Activated effector memory CD4-positive, alpha-beta T cell treated with Interleukin-2 at 50 U/mL for 16 hours (primary cell): ENCODE measurements at places on chromosomes 16 and 17.

DNA sequence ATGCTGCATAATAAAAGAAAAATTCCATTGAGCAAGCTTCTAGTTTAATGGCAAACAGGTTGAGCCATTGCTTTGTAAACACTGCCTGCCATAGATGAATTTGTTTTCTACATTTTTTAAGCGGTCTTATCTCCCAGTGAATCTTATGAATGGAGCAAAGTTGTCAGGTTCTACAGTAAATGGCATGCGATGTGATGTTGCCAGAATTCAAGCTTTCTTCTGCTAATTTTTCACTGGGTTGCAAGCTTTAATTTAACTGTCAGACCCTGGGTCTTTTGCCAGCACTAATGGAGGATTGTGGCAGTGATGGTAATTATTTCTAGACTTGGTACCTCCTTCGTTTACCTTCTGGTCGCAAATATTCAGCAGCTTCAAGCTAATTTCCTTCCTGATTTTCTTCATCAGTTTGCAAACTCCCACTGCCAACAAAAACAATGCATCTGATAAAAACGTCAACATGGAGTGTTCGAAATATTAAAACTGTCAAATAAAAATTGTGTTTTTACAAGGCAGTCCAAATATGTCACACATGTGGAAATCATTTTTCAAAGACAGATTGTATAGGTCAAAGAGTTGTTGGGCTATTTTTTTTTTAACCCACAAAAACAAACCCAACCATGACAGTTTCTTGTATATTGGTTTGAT is 274.2 kb upstream of the ERCC4 start:
- no peak for DNase-seq

DNA sequence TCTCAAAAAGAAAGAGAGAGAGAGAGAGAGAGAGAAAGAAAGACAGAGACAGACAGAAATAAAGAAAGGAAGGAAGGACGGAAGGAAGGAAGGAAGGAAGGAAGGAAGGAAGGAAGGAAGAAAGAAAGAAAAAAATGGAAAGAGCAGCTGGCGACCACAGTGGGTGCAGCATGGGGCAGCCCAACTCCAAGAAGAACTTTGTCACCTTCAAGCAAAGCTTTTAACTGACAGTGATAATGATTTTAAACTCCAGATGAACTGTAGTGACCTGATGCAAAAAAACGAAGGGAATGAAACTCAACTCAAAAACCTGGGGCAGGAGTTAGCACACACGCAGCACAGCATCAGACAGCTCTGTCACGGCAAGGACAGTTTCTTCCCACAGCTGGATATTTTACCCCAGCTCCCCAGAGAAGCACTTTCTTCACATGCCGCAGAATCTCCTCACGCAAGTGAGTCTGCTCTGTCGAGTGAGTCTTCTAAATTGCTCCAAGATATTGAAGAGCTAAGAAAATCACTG is 5.0 kb upstream of the ARHGAP17 start:
- DNase-seq = no peak

DNA sequence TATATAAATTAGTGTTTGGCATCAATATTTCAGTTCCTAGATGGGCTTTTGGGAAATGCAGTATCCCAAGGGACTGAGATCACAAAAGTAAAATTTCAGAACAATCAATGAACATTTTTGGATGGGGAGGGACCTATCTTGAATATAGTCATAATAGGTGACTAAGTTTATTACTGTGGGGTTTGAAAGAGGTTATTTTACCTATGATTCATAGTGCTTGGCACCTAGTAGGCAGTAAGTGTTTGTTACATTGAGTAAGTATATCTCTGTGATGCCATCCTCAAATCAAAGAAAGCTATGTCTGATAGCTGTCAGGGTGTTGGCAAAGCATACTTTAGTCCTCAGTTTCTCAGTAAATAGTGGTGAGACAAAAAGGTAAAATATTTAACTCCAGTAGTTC is 36.9 kb downstream of the ZNF207 start:
- no peak for DNase-seq

GRCh38 chr17:60969500-60970037 is 291.9 kb downstream of the BCAS3 start:
- DNase-seq = no peak

DNA sequence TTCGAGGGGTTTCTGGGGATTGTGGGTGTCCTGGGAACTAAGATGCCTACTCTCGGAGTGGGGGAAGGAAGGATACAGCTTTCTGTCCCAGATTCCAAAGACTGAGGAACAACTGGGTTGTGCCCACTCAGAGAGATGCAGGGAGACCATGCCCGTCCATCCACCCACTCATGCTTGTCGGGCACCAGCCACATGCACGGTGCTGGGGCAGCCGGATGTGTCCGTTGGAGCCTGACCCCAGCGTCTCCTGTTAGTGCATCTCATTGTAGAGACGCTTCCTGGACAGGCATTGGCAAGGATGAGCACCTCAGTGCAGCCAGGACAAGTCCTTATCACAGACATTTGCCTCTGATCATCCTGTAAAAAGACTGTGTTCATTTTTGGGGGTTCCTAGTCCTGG is 58.1 kb downstream of the METRNL start:
- no peak for DNase-seq

DNA sequence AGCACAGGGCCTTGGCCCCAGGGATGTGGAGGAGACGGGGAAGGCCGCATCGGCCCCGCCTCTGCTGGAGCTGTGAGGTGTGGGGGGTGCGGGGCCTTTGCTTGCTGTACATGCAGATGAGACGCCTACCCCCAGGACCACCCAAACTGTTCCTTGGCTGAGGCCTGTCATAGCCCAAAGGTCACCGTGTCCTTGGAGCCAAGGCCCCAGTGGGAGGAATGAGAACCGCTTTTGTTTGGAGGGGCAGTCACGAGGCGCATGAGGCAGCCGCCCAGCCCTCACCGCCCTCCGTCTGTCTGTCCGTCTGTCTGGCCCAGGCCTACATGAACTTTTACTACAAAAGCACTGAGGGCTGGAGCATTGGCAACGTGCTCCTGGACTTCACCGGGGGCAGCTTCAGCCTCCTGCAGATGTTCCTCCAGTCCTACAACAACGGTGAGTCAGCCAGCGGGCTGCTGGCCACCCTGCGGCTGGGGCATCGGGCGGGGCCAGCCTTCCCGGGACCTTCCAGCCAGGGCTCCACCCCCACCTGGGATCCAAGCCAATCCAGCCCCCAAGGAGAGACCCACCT is 8.8 kb downstream of the TAX1BP3 start:
- DNase-seq = no peak

DNA sequence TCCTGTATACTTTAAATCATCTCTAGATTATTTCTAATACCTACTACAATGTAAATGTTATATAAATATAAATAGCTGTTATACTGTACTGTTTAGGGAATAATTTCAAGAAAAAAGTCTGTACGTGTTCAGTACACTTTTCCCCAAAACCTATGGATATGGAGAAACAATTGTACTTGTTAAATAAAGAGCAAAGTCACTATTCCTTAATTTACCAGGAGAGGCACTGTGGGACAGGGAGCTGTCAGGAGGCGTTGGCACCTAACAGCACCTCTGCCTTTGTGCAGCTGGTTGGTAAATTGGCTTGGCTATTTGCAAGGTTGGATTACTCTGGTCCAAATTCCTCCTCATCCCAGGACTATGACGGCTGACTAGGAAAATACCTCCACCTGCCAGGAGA is 28.0 kb downstream of the CRHR1 start:
- no peak for DNase-seq

GRCh38 chr17:44666006-44666405 is 9.7 kb downstream of the MEIOC start:
- no peak for DNase-seq

DNA sequence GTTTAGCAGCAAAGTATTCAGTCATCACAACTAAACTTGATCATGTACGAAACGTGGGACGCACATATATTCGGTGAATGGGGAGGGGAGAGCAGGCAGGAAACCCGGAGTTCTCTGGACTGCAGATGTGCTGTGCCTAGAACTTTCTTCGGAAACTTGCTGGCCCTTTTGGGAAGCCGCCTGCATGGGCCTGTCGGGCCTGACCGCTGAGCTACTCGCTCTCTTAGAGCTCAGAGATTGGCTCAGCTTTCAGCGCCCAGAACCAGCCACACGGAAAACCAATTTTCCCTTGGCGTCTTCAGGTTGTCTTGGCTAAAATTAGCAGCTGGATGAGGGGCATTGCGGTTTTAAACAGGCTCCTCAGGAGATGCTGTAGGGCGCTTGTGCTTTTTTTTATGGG is 38.1 kb downstream of the ZDHHC7 start:
- DNase-seq = no peak

GRCh38 chr16:68246666-68247065 is 1.5 kb downstream of the PLA2G15 start:
- DNase-seq = no peak

DNA sequence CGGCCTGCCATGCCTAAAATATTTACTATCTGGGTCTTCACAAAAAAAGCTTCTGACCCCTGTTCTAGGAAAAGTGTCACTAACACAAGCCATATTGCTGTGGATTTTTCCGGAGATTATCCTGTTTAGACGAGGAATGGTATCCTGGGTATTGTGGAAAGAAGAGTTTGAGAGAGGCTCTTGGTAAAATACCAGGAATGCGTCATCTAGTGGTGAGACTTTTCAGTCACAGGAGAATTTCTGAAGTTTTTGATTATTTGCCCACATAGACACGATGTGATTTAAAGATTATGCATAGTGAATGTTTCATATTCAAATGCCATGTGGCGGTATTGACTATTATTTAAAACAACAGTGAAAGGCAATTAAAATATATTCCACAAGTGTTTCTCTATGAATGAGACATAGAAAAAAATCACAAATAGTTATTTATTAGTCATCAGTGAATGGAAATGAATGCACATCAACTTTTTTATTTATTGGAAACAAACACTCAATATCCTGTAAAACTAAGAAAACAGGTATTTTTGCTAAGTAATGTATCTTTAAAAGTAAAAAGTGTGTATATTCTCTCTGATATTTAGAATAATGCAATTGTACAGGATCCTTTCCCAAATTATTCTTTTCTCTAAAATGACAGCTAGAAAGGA is 7.8 kb downstream of the KRT28 start:
- no peak for DNase-seq
